ENCODE measurements at places on chromosomes 2 and 18.

- no peak for DNase-seq
These were observed 56.1 kb downstream of the ZC3H8 start for GRCh38 chr2:112198780-112199179.

GRCh38 chr18:13014232-13014631 lies 23.1 kb downstream of the CEP192 start:
- DNase-seq = no peak

DNA sequence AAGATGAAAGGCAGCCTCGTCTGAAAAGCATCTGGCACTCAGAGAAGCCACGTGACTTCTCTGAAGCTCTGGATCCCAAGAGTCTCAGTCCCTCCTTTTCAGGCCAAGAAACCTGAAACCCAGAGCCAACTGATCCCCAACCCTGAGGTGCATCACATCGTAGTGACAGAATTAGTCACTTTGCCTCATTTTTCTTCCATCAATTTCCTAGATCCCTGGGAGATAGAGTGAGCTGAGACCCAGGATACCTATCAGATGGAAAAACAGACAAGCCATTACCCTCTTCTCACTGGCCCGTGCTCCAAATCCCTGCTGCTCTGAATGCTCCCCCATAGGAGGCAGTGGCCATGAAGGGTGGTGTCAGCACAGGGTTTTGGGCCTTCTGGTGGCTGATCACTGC lies 113.1 kb downstream of the ALK start:
- no peak for DNase-seq

GRCh38 chr18:62763101-62763521 lies 47.8 kb downstream of the PHLPP1 start:
- no peak for DNase-seq

DNA sequence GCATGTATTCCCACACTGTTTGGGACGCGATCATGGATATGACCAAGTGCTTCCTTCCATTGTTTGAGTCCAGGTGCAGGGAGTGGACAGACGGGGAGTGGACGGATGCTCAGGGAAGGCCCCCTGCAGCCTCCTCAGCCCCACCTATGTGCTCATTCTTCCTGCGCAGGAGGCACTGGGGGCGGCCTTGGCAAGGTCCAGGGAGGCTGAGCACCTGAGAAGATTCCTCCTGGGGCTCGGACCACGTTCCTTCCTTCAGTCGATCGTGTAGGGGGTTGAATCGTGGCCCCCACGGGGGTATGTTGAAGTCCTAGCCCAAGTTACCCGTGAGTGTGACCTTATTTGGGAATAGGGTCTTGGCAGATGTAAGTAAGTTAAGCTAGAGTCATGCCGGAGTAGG lies 60.4 kb downstream of the ASB1 start:
- no peak for DNase-seq

GRCh38 chr2:121613774-121614173 lies 35.5 kb downstream of the CLASP1 start:
- no peak for DNase-seq

GRCh38 chr2:141468761-141469160 lies 662.1 kb downstream of the LRP1B start:
- DNase-seq = no peak

GRCh38 chr2:191268596-191268995 lies 23.4 kb downstream of the MYO1B start:
- no peak for DNase-seq

GRCh38 chr2:197497326-197497725 lies 2.3 kb downstream of the HSPD1 start:
- DNase-seq = no peak

DNA sequence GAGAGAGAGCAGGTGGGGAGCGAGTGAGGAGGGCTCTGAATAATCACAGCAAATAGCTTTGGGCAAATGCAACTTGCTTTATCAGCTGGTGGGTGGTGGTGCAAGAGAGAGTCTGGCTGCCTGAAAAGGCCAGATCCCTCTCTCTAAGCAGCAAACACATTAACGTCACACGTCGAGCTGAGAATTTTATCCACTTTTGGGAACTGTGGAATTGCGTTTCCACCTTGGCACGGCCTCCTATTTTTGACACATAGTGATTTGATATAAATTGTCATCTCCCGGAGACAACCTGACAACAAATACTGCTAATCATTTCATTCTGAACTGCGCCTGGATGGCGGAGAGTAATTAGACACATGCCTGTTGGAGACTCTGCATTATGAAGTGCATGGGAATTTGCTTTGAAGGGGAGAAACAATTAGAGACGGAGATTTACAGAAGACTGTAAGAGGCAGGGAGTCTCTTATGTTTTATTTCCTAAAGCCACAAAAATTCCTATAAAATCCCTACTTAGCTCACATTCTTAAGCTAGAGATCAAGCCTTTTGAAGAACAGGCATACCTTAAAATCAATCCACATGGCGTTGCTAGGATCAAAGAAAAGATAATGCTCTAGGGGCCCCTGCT lies 634.1 kb downstream of the TDRD15 start:
- no peak for DNase-seq

- DNase-seq = no peak
These were observed 175.2 kb downstream of the NOL4 start for GRCh38 chr18:34049511-34049910.

DNA sequence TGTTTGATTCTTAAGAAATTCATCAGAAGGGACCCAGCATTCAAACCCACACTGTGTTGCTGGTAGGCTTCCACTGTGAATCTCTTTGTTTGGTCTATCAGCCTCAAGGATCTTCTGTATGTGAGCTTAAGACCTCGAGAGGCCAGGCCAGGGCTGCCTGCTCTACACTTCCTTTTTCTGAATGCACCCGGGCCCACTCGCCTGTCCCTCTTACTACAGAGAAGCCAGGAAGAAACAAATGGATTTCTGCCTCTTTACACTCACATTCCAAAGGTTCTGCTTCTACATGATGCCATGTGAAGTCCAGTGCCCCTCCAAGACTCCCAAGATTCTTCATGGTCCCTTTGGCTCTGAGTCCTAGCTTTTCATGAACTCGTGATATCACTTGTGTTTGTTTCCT lies 25.4 kb upstream of the MRPL19 start:
- no peak for DNase-seq

- no peak for DNase-seq
These were observed 66.4 kb upstream of the BOD1L2 start for GRCh38 chr18:57080479-57080878.

GRCh38 chr2:3042601-3043585 lies 334.7 kb downstream of the EIPR1 start:
- no peak for DNase-seq

DNA sequence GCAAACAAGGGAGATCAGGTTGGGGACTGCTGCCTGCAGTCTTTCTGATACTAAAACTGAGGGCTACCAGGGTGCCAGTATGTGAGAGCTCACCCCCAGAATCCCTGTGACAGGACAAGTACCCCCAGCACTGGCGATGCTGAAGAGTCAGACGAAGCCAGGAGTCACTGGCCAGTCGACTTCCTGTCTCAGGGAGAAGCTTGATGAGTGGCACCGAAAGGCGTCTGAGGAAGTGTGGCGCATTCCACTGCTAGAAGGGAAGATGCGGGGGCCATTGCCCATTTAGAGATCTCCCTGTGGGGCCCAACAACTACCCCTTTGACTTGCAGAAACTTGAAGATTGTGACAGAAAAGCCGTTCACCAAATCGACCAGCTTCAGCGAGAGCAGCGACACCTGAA lies 22.0 kb downstream of the MXD1 start:
- no peak for DNase-seq

- DNase-seq = no peak
These were observed 5.2 kb upstream of the PDE1A start for GRCh38 chr2:182432051-182432450.

- DNase-seq = no peak
These were observed 438.3 kb downstream of the SPAG16 start for GRCh38 chr2:213722565-213722964.

GRCh38 chr2:54801352-54801751 lies 77.9 kb downstream of the EML6 start:
- DNase-seq = no peak

DNA sequence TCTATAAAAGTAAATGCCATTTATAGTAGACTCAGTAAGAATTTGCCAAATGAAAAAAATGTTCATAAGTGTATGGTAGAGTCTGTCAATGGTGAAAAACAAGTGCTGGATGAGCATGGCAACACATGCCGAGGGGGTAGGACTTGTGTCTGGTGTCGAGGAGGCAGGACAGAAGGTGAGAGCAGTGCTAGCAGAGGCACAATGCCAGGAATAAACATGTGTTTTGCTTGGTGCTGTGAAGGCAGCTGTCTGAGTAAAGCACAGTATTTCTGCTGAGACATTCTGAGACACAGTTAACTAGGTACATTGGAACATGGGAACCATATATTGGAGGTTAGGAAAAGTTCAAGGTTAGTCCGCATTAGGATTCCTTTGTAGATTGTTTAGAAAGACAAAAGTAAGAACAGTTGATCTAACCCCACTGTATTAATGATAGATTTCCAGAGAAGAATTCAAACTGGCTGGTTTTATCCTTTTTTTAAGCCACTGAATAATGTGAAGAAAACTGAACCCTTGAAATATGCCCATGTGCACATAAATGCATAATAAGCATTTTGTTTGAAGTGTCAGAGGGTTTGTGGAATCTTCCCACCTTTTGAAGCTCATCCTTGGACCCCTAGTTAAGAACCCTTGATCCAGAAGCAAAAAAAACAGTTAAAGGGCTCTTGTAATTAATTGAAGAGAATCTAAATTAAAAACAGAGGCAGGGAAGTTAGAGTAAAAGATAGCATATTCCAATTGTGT lies 7.1 kb downstream of the RBM45 start:
- DNase-seq = no peak

- no peak for DNase-seq
These were observed 314.9 kb upstream of the NRP2 start for GRCh38 chr2:205367331-205367935.

GRCh38 chr2:120226316-120226715 lies 3.1 kb upstream of the TMEM185B start:
- DNase-seq = no peak

DNA sequence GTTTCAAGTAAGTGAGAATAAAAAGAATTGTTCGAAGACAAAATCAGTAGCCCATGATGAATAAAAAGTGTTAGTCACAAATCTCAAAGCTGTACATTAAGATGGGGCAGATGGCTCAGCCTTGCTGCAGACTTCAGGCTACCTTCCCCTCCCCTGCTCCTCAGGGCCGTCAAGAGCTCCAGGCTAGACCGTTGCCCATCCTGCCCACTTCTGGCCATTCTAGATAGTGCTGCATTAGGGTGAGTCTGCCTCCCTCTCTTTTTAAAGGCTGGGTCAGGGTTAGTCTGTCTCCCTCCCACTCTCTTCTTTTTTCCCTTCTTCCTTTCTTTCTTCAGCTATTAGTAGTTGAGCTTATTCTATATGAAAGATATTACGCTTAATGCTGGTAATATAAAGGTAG lies 86.0 kb downstream of the MAPRE2 start:
- DNase-seq = no peak

GRCh38 chr2:207831584-207832248 lies 62.0 kb upstream of the FZD5 start:
- no peak for DNase-seq

DNA sequence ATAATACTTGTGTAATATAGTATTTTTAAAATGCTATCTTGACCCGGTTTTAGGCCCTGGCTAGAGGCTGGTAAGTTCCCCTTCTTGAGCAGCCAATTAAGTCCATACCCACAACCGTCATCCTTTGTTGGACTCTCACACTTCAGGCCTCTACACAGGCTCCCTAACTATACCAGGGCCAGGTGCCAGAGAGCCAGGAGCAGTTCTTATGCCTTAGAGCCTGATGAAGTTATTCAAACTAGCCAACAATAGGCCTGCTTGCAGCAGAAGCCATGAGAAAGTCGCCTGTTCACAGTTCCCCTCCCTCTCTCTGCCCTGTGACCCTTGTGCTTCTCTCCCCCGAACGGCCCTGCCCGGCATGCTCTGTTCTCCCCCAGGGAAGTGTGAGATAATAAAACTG lies 454.2 kb upstream of the KLHL29 start:
- DNase-seq = no peak

GRCh38 chr2:66110086-66110485 lies 324.8 kb upstream of the MEIS1 start:
- DNase-seq = no peak

- no peak for DNase-seq
These were observed 21.3 kb downstream of the WDSUB1 start for GRCh38 chr2:159265171-159265576.

- DNase-seq = no peak
These were observed 458.8 kb downstream of the PIK3C3 start for GRCh38 chr18:42413870-42414269.

DNA sequence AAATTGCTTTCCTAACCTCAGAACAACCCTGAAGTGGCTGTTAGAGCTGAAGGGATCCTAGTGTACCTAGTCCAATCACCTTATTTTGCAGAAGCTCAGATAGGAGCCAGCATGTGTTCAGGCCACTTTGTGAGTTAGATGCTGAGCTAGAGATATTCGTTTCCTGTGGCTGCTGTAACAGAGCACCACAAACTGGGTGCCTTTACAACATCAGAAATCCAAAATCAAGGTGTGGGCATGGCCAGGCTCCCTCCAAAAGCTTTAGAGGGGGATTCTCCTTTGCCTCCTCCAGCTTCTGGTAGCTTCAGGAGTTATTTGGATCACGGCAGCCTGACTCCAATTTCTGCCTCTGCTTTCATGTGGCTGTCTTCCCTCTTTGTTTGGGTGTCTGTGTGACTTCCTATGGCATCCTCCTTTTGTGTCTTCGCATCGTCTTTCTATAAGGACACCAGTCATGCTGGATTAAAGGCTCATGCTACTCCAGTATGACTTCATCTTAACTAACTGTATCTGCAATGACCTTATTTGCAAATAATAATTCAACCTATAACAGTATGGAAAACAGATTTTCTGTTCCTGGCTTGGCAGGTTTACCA lies 86.3 kb upstream of the TGFA start:
- no peak for DNase-seq

DNA sequence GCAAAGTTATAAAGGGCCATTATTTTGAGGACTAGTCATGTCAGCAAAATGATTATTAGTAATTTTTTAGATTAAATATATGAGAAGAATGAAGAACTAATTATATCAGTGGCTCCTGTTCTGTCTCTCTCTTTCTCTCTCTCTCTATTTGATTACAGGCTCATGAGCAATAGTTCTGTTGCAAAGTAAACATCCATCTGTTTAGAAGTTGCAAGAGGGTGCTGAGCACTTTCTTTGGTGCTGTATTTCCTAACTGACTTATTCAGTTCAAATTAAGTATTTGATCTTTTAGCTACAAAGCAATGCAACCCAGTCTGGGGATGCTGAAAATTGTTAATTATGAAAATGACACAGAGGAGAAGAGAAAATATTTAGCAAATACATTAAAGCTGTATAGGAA lies 408.1 kb upstream of the UBE2E3 start:
- no peak for DNase-seq

DNA sequence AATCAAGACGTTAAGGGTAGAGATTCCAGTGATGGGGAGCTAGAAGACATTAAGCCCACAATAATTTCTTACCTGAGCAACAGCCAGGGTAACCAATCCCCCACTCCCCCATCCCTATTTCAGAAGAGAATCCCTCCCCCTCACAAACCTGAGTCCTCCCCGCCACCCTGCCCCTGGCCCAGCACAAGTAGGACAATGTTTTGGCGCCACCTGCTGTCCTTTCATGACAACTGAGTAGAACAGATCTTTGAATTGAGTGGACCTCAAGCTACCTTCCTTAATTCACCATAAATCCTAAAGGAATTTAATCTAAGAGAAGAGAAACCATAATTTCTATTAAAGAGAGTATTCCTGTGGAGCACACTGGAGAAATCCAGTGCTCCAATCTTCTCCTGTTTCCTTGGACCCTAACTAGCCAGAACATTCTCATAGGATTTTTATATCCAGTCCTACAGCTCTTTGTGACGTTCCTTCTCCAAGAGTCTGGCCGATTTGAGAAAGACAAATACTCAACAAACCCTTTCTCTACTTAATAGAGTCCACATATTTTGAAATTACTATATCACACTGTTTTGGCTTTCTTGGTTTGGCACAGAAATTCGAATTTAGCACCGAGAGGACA lies 41.1 kb downstream of the NHEJ1 start:
- peak; percentile 46 for DNase-seq
